ENCODE measurements at places on chromosomes 7 and 10.

- no peak for DNase-seq
Measured at GRCh38 chr7:27739301-27739908, 557 bp upstream of the TAX1BP1 start.

GRCh38 chr10:77041636-77042258 lies 595.9 kb downstream of the KCNMA1 start:
- DNase-seq: no peak

DNA sequence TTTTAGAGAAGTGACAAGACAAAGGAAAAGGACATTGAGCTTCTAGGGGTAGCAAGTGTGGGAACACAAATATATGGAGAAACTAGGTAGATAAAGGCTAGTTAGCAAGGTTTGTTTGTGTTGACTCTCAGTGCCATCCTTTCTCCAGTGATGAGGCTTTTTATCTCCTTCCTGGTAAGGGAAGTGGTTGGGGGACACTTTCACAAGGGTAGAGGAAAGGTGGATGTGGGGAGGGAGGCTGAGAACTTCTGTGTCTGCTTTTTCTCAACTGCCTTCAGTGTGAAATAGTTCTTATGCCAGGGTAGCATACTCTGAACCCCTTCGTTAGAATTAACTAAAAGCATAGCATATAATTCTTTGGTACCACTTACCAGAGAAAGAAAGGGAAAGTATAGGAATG lies 93.0 kb upstream of the STRIP2 start:
- DNase-seq: no peak

DNA sequence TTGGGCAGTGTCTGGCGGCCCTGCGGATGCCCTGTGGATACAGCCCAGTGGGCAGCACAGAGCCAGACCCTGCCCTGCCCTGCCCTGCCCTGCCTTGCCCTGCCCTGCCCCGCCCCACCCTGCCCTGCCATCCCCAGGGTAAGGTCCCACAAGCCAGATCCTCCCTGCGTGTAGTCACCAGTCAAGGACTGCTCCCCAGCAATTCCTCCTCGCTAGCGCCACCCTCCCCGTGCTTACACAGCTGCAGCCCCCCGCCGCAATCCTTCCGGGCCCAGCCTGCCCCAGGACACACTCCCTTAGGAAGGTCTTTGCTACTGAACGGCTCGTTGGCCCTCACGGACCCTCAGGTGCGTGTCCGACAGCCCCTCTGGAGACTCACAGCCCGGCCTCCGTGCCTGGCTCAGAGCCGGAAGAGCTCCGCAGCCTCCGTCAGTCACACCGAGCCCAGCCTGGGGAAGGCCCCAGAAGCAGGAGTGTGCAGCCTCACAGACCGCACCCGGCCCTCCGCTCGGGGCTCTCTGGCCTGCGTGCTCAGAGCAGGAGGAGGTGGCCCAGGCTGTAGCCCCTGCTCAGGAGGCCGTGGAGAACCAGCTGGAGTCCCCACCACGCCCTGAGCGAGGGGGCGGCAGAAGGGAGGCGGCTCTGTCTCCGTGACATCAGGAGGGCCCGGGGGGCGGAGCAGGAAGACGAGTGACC lies 68.3 kb downstream of the PWWP2B start:
- no peak for DNase-seq

DNA sequence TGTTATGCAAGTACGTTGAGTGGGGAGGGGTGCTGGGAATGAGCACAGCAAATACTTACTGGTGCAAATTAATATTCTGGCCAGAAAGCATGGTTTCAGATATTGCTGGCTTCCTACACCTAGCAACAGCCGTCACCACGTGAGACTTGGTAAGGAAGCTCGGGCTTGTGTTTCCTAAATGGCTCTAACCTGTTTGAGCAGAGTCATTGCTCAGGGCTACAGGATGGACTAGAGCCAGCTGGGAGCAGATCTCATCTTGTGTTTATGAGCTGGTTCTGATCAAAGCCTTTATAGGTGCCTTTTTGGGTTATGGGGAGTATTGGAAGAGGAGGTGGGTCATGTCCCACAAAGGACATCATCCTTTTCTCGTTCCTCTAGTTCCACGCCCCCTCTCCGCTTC lies 200.3 kb downstream of the BUB3 start:
- no peak for DNase-seq

DNA sequence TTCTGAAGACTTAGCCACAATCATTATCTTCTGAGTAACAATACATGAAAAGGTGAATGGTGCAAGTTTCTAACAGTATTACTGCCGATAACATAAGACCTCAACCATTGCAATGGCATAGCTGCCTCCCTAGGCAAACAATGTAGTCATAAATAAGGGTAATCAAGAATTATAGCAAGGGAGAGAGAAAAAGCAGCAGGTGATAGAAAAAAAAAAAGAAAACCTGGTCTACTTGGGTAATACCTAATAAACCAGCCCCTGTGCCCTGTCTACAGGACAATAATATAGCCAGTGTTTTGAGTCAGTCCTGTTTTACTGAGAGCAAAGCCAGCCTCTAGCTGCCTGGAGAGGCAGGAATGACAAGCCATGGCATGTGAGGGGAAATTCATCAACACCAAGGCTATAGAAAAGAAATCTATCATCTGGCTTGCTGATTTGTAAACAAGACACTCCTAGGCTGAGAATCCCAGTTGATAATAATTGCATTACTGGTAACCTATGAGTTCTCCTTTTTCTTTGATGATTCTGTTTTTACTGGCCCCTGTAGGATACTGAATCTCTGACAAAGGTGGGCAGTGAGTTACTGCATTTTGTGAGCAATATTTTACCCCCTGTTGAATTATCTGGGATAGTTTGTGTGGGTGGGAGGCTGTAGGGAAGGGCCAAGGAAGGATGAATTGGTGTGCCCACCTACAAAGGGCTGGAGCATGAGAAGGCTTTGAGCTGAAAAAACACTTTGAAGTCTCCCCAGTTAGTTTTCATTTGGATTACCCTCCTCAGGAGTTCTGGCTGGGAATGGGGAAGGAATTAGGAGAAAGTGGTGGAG lies 1.7 kb upstream of the WEE2 start:
- no peak for DNase-seq

- DNase-seq: no peak
Measured at GRCh38 chr7:134527979-134528371, 608 bp downstream of the AKR1B10 start.

- DNase-seq: no peak
Measured at GRCh38 chr7:115226410-115226809, 304.5 kb downstream of the MDFIC start.

GRCh38 chr10:108696792-108697477 lies 1226.4 kb downstream of the XPNPEP1 start:
- DNase-seq: no peak

All from activated T-cell treated with anti-CD3 and anti-CD28 coated beads for 1 hour (primary cell).